ENCODE measurements at places on chromosomes 12 and 14.

- DNase-seq, result no peak
Observed at GRCh38 chr12:39074063-39074462, 168.7 kb upstream of the CPNE8 start.

DNA sequence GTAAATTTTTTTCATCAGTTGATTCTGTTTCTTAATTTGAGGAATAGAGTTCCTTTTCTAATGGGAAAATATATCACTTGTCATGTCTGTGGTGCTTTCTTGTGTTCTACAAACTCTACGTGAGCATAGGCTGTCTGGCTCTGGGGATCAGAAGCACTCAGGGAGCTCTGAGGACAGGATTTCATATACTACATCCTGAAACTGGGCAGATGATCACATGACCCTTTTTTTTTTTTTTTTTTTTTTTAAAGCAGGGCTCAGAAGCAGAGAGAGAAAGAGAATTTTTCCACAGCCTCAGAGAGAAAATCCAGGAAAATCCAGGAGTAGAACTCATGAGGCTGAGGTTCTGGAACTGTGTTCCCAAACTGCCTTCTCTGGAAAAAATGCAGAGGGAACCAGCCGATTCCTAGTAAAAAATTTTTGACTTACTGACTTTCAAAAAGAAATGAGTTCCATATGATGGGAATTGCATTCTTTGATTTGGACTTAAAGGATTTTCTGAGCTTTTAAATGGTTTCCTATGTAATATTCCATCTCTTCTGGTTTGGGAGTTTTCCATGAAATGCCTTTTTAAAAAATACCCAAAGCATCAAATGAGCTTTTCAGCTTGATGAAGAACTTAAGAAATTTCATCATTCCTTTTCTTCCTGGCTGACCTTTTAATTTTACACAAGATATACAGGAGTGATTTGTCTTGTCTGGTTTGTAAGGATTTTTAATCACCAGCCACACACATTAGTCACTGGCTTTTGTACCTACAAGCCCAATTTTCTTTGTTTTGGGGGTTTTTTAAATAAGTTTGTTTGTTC lies 183.1 kb upstream of the HIF1A start:
- no peak for DNase-seq

DNA sequence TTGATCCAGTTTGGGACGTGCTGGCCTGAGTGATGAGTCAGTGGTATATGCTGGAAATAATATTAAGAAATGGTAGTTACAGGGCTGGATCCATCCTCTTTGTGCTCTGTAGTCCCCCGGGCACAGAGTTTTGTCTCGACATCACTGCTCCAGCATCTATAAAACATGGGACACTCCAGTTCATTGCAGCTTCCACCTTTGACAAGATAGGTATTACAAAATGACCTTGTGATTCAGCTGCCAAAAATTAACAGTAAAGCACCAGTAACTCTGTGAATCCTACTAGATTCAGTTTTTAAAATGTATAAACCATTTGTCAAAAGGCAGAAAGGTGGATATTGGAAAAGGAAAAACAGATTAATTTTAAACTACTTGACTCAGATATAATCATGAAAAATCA lies 14.6 kb upstream of the GNG2 start:
- no peak for DNase-seq

DNA sequence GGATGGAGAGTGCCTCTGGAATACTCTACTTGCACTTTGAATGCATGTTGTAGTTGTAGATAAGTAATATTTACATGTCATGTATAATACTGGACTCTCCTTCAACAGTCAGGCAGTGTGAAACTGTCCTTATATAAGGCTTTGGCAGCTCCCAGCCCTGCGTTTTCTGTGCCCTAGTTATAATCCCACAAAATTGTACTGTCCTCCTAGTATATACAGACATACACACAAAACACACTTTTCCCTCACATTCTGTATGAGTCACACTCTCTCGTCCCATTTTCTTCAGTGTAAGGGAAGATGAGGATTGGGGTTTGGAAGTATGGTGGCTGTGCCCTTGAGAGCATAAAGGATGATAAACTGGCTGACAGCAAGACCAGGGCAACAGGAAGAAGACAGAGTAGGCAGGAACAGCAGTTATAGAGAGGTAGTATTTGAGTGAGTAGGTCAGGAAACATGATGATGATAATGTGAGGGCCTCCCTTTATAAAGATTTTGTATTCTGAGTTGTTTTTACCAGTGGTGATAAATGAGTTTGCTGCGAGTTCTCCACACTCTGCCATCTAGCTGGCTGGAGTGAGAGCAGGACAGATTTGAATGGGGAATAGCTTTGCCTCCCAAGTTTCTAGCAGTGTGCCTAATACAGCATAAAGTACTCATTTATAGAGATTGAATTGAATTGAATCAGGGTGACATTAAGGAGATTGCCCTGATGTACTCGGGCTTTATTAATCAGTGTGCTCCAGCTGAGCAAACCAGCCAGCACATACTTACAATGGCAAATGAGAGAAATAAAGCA lies 5.0 kb downstream of the CREBL2 start:
- no peak for DNase-seq

DNA sequence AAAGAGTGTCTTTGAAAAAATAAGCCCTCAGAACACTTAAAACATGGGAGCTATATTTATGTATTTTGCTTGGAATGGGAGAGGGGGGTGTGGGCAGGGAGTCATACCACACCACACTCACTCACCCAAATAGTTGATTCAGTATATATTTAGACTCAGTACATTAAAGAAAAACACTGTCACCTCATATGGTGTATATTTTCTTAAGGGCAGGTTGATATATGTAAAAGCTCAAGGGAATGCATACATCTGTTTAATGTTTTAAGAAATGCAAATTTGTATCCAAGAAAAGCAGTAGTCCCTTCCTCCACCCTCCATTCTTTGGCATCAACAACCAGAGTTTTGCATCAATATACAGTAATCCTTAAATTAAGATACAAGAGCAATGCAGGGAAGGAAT lies 1.4 kb downstream of the NFYB start:
- DNase-seq, result no peak

GRCh38 chr12:64993461-64993860 lies 127.6 kb downstream of the WIF1 start:
- DNase-seq, result no peak

DNA sequence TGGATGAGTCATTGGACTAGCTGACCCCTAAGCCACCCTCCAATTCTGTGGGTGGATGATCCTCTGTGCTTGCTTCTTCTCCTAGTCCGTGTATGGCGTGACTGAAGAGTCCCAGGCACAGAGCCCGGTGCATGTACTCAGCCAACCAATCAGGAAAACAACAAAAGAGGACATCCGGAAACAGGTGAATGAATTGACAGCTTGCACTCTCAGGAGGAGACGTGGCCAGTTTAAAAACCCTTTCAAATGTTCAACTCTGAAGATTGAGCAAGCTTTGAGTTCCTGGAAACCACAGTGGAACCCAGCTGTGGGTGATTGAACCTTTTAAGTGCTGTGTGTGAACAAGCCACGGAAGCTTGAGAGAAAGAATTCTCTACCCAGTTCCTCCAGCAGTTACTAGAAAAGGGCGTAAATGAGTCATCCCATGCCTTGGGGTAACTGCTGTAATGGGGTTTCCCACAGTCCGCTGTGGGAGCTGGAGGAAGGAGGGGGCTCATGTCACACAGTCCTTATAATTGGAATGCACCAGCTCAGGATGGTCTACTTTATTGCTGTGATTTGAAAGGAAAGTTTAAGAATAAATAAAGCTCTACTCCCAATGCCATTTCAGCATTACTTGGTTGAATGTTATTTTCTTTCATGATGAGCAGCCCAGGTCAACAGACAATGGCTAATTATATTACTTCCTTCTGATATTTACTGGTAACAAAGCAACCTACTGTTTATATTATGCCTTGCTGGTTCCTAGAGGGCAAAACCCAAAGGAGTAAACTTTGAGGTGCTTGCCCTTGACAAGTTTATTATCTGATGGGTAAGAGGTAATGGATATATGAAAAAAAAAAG lies 417.0 kb downstream of the DPF3 start:
- no peak for DNase-seq

GRCh38 chr12:64407342-64408223 lies 3.4 kb downstream of the XPOT start:
- DNase-seq, result no peak

- DNase-seq, result no peak
Observed at GRCh38 chr12:25992026-25992782, 33.7 kb downstream of the RASSF8 start.

GRCh38 chr12:124774462-124775167 lies 89.0 kb downstream of the SCARB1 start:
- no peak for DNase-seq

- DNase-seq, result no peak
Observed at GRCh38 chr14:29227631-29228030, 461.0 kb downstream of the FOXG1 start.

- DNase-seq, result peak; percentile 21
Observed at GRCh38 chr14:53295985-53296582, 143.0 kb upstream of the DDHD1 start.

DNA sequence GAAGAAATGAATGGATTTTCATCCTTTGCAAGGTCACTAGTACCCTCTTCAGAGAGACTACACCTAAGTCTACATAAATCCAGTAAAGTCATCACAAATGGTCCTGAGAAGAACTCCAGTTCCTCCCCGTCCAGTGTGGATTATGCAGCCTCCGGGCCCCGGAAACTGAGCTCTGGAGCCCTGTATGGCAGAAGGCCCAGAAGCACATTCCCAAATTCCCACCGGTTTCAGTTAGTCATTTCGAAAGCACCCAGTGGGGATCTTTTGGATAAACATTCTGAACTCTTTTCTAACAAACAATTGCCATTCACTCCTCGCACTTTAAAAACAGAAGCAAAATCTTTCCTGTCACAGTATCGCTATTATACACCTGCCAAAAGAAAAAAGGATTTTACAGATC lies 40.8 kb downstream of the SPATA7 start:
- no peak for DNase-seq

DNA sequence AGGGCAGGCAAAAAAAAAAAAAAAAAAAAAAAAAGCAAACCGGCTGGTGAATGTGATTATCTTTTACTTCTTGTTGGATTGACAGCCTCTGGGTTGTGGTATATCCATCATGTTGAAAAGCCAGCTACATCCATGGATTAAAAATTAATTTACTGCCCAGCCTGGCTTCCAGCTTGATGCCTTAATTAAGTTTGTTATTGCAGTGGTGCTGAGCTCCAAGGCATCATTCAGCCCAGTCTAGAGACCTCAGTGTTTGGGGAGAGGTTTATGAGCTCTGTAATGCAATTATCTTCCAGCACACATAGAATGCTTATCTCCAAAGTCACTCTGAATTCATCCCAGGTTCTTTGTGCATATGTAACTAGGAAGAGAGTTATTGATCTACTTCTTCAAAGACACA lies 114.8 kb downstream of the RIMBP2 start:
- no peak for DNase-seq

DNA sequence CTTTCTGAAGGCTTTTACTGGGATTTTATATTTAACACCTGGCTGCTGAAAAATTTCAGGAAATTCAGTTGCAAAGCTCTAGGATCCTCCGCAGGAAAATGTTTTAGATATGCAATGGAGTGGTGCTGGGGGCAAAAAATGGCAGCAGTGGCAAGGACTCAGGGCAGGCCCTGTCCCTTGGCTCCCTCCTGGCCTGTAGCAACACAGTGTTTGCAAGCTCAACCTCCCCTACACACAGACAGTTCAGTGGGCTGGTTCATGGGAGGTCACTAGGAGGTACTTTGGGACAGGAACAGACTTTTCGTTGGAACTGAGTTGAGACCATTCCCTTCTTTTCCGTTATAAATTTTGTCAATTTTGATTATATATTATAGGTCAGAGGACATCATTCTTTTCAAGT lies 270.4 kb downstream of the ADAMTS20 start:
- no peak for DNase-seq

DNA sequence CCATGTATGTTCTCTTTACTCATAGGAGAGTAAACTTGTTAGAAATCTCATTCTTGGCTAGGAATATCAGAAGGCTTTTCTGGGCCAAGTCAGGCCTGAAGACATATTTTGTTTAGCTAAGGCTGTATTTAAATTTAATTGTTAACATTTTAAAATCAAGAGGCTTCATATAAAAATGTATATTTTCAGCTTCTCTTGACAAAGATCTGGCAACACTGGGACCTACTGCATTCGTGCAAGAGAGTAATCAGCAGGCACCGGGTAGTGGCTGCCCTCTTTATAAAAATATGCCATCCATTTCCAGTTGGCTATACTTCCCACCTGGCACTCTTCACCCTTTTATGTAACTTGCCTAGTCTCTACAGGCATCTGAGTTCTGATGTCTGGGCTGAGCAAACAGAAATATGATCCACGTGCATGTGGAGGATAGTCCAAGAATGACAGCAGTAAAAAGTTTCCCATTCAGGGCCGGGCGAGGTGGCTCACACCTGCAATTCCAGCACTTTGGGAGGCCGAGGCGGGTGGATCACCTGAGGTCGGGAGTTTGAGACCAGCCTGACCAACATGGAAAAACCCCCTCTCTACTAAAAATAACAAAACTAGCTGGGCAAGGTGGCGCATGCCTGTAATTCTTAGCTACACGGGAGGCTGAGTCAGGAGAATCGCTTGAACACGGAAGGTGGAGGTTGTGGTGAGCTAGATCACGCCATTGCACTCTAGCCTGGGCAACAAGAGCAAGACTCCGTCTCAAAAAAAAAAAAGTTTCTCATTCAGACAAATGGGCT lies 2.0 kb upstream of the SOS2 start:
- no peak for DNase-seq

- DNase-seq, result no peak
Observed at GRCh38 chr12:632102-632696, 31.0 kb downstream of the NINJ2 start.

DNA sequence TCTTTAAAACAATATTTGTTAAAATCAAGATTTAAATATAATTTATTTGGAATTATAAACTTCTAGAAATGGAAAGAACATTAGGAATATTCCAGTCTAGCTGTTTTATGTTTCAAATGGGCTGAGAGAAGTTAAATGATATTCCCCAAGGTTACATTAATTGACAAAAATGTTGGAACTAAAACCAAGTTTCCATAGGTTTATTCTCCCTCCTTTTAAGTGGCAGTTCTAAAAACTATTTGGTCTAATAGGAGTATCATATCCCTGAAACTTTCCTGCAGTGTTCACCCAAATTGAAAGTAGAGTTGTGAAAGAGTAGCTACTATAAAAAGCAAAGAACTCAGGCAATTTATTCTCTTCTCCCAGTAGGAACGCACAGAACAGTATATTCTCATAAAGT lies 1185.5 kb downstream of the LRFN5 start:
- no peak for DNase-seq

- DNase-seq, result no peak
Observed at GRCh38 chr12:101832030-101832429, 1.3 kb upstream of the GNPTAB start.

GRCh38 chr12:2475984-2476383 lies 318.8 kb upstream of the FKBP4 start:
- DNase-seq, result no peak

DNA sequence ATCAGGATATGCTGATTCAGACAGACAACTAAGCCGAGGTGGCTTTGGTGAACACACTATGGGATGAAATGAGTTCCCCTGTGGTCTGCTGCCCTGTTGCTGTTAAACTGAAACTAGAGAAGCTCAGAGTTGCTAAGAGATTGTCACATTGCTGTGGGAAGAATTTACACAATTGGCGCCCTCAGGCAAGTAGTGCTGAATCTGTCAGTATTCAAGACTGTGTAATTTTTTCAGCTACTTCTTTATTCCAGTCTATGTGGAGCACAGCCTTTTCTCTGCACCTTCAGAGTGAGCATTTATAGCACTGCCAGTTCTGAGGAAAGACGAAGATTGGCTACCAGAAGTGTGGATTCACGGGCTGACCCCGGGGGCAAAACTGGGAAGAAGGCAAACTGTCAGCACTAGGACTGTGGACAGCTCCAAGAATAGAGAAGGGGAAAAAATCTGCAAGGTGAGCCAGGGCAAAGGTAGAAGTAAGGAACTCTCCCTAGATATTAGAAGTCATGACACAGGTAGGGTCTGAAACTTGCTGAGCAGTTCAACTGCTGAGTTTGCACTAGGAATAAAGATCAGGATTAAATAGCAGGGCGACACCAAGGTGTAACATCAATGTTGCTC lies 218.8 kb upstream of the TMPO start:
- no peak for DNase-seq

Data from endothelial cell (in vitro differentiated cells).